ENCODE measurements at places on chromosomes 7 and 10. TPM values are rescaled to one million over a fixed set of nuclear protein-coding genes. Genes with fewer than 3 reads are reported as not detected.

GRCh38 chr7:69430384-69431021 lies 167.8 kb upstream of the AUTS2 start:
- peak; percentile 73 for DNase-seq

- DNase-seq, result no peak
These were observed 47.0 kb upstream of the CDK1 start for GRCh38 chr10:60731134-60731885.

DNA sequence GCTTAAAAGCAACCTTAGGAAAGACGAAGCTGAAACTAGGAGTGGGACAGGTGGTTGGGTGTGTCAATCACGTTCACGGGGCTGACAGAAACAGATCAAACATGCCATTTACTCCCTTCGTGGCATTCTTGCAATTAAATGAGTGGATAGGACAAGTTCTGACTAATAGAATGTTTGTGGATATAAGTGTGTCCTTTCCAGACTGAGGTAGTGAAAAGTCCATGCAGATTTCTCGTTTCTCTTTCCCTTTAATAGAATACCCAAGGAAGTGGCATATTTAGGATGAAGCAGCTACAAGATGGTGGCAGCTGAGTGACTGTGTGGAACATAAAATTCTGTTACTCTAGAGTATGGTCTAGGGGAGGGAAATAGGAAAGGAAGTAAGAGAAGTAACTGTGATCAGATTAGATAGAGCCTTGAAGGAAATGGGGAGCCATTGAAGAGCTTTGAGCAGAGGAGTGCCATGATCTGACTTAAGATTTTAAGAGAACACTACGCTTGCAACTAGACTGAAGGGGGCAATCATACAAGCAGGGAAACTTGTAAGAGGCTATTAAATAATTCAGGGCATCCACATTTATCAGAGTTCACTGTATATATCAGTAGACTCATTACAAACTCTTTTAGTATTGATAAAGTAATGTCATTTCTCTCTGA lies 46.3 kb upstream of the HYAL4 start:
- DNase-seq, result no peak

DNA sequence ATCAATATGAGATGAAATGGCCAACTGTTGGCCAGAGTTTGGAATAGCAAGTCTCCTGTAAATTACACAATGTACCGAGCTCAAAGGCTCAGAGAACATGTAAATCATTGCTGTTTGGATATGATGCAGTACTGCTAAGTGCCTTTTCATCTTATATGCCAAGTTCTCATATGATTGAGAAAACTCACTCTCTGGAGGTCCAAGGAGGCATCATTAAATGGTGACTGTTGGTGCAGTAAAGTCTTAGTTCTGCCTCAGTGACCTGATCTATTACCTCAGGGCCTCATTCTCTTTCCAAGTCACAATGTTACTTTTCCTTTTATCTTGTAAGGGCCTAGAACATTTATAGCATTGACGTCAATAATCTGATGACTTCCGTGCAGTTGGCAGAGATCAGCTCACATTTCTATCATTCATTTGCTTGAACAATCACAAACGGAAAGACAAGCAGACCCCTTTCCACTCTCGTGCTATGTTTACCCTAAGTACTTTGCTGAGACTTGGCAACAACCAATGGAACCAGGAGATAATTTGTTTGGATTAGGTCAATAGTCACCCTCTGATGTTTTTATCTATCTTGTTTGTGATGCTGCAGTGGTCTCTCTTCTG lies 32.6 kb upstream of the PDK4 start:
- no peak for DNase-seq

GRCh38 chr7:6142871-6143380 lies 111.8 kb downstream of the ANKRD61 start:
- no peak for DNase-seq

GRCh38 chr7:159172400-159172799 lies 27.7 kb upstream of the VIPR2 start:
- DNase-seq, result no peak

GRCh38 chr7:12757443-12757842 lies 70.0 kb downstream of the ARL4A start:
- DNase-seq, result no peak

DNA sequence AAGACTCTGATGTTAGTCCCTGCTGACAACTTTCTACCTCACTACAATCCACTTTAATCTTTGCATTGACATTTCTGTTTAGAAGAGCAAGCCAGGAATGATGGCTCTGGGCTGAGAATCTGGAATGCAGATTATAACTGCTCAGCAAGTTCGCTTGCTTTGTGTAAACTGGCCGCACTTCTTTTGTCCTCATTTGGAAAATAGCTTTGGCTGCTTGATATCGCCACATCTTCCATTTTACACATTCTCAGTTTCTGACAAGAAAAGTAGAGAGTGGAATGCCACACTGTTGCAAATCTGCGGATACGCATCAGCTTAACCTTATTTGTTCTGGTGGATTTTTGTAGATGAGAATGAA lies 429.8 kb downstream of the KCNMA1 start:
- no peak for DNase-seq

DNA sequence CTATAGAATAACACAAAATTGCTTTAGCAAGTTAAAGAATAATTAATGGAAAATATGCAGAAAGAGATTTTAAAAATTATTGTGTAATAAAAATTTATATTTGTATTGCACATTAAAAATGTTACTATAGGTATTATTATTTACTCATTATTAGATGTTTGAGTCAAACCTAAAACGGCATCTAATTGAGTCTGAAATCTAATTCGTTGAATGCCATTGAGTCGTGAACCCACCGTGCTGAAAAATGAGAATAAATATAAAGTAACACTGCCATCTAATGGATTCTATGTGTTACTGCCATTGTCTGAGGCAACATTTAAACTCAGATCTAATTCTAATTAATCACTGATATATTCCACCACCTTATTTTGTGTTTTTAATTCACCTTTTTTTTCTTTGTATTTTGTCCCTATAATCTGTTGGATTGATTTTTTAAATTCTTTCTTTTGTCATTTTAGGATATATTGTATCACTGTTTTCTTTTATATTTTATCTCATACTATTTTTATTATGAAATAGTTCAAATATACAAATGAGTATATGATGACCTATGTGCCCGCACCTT lies 62.2 kb downstream of the SAMD9 start:
- DNase-seq, result peak; percentile 62

DNA sequence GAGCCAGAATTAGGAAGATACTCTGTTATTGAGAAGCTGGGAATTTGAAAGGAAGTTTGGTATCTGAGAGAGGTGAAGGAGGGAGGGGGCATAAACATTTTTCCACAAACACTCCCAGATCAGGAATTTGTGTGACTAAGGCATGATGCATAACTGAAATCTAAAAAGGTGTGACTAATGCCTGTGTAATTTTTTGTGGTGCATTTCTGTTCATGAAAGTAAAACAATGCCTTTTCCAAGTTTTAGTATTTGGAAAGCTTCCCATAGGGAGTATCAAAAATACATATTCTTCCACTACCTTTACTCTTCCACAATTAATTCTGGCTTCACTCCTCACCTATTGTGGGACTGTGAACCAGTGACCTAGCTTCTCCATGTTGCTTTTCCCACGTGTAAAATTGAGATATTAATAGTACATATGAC lies 56.4 kb upstream of the CAV2 start:
- peak; percentile 58 for DNase-seq

DNA sequence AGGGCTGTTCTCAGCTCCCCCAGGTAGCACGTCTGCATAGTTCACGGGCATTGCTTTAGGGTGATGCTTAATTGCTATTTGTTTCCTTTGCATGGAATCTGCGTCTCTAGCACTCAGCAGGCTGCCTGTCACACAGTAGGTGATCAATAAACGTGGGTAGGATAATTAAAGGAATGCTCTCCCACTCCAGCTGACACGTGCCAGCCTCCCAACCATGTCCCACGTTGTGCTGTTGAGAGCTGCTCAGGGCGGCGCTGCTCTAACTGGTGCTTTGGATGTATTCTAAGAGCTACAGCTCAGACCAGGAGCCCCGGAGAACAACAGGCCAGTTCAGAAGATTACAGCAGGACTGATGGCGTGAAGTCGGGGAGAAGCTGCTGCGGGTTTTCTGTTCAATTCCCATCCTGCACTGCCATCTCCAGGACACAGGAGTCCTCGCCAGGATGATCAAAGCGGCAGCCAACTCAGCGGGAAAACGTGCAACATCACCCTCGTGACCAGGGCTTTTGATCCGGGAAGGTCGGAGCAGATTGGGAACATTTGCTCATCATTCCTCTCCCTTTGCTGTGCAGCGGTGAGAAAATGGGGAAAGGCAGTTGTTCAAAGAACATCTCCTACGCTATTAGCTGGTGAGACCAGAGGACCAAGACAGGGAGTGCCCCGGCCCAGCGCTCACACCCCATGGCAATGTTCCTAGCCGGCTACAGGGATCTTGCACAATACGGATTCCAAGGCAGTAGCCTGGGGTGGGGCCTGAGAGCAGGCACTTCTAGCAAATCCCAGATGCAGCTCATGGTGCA lies 50.5 kb upstream of the FOXK1 start:
- DNase-seq, result peak; percentile 84

DNA sequence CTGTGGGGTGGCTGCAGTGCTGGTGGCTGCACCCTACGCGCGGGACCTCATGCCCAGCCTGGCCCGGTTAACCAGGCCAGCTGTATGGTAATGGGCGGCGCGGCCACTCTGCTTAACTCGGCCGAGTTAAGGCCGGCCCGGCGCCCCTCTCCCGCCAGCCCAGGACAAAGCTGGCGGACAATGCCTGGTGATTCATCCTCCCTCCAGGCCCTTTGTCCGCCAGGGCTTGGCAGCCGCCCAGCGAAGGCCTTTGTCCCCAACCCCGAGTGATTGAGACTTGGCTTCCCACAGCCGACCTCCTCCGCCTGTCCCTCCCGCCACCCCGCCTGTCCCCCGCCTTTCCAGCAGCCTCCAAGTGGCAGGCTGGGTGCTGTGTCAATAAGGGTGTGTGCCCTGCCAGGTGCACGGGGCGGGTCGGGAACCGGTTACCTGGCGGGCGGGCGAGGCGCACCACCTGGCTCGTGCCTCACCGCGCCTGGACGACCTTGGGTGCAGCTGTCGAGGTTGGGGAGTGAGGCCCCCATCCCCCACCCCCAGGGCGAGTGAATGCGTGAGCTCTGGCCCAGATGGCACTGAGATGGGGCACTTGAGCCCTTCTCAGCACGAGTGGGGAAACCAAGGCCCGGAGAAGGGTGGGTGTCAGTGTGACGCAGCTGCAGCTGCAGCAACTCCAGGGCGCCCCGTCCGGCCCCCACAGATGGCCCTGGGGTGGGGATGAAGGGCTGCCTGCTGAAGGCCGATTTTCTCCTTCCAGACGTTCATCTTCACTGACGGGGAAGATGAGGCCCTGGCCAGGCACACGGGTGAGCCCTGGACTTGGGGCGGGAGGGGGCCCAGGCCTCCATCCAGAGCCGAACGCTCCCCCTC lies 4.6 kb downstream of the LFNG start:
- no peak for DNase-seq

DNA sequence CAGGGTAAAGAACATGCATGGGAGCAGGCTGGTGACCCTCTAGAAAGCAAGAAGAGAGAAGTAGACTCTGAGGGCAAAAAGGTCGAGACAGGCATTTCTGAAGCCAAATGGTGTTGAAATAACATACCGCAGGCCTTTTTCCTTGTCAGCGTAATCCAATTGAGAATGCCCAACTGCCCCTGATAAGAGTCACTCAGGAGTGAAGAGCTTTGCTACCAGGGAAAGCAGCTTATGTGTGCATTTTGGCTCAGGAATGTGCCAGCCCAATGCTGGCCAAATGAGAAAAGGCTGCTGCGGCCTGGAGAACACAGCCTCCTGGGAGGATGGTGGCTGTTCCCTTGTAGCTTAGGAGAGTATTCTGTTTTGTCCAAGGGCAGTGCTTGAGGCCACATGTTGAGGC lies 61.4 kb upstream of the NFKB2 start:
- no peak for DNase-seq

DNA sequence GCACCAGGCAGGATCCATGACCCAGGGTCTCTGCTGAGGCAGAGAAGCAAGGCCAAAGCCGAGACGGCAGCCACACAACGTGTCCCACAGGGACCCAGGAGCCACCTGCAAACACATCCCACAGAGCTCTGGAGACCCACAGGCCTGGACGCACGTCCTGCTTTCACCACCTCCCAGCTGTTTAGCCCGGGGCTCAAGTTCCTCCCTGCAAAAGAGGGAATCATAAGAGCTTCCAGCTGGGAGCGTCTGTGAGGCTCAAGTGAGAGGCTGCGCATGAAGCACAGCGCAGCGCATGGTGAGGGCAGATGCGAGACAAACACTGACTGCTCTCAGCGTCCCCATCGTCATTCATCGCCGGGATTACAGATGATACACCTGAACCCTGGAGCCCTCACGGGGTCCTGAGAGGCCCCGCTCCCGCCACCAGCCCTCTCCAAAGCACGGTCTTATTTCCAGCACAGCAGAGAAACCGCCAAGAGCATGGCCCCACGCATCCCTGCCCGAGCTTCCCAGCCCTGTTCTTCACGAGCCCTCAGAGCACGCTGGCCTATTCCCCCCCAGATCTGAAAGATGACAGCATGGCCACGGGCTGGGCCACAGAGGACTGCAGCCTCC lies 88.7 kb downstream of the MAD1L1 start:
- no peak for DNase-seq

- DNase-seq, result no peak
These were observed 16.1 kb downstream of the LYZL1 start for GRCh38 chr10:29304995-29305335.

DNA sequence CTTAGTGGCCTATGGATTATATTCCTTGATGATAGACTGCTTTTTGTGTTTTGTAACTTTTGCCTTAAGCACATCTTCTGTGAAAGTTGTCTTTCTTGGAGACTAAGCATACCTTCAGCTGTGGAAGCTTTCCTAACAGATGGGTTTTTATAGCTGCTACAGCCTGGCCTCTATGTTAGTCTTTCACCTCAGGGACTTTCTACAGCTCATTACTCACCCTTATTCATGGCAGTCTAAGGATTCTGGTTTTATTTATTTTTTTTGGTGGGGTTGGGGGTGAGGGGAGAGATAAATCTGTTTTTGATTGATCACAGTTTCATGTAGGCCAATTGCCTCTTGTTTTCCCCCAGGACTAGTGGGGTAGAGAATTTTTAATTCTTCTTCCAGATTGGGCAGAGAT lies 219.9 kb downstream of the DKK1 start:
- no peak for DNase-seq

Gene TMEM236
- 0.06 TPM for total RNA-seq

Gene CLIP2
- total RNA-seq, result 28.9 TPM

Gene LOXL4
- not detected for total RNA-seq

Gene KCNH2
- 4.0 TPM for total RNA-seq

Gene SAP25
- total RNA-seq, result 2.8 TPM

Gene PPP2R2D
- total RNA-seq, result 48.4 TPM

Gene DRGX
- not detected for total RNA-seq

Gene SNCG
- total RNA-seq, result not detected

Gene GPR15LG
- not detected for total RNA-seq

Gene HTR7
- total RNA-seq, result not detected

Gene HOXA13
- not detected for total RNA-seq

Gene PNLIPRP3
- total RNA-seq, result not detected

Gene HOXA9
- total RNA-seq, result not detected

Gene UPK3B
- total RNA-seq, result 1.4 TPM

Gene ZNF365
- 0.56 TPM for total RNA-seq

Gene LRGUK
- total RNA-seq, result 0.54 TPM
